Occipital lobe (tissue), 3 donors: ENCODE measurements at places on chromosomes 6 and 20.

GRCh38 chr6:57013521-57013926, 33.0 kb upstream of the KIAA1586 start:
- no peak for DNase-seq

- DNase-seq: peak; percentile 39
Measured at GRCh38 chr20:47355489-47356219, 845 bp downstream of the ZMYND8 start.

DNA sequence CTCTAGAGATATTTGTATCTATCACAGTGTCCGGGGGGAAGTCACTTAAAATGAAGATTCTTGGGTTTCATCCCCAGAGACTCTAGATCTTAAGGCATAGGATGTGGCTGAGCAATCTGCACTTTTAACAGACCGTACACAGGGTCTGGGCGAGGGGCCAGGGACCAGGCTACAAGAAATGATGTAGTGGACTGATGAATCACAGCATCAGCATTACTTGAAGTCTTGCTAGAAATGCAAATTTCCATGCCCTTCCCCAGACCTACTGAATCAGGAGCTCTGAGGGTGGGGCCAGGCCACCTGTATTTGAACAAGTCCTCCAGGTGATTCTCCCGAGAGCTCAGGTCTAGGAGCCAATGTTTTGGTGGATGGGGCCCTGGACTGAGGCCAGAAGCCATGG, 168.4 kb downstream of the DOK5 start:
- DNase-seq: no peak

DNA sequence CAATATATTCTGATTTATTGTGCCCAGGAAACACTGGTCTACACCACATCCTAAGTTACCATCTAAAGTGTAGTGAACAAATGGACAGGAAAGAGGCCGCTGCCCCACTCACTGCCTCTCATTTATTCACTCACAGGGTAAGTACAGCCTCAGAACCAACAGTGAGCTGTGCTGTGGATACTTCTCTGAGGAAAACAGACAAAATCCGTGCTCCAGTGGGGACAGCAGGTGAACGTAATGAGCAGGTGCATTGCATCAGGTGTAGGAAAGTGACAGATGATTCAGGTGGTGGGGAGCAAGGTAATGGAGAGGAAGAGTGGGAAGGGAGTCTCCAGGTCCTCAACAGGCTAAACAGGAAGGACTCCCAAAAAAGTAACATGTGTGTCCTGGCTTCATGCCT, 8.4 kb upstream of the ULBP2 start:
- DNase-seq: no peak

DNA sequence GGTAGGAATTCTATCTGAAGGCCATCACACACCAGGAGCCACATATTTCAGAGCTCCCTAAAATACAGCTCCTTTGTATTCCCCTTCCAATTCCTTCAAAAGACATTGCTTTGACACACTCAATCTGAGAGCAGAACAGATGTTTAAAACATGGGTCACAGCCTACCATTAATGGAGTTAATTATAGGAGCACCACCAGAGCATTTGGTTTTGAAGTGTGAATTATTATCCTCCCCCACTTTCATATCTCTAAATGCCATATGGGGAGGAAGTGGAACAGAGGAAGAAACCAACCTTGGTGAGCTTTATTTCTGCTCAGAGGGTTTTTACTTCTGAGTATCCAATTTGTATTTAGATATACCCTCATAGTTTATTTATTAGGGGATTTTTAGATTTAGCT, 50.7 kb upstream of the TNFRSF21 start:
- DNase-seq: no peak

DNA sequence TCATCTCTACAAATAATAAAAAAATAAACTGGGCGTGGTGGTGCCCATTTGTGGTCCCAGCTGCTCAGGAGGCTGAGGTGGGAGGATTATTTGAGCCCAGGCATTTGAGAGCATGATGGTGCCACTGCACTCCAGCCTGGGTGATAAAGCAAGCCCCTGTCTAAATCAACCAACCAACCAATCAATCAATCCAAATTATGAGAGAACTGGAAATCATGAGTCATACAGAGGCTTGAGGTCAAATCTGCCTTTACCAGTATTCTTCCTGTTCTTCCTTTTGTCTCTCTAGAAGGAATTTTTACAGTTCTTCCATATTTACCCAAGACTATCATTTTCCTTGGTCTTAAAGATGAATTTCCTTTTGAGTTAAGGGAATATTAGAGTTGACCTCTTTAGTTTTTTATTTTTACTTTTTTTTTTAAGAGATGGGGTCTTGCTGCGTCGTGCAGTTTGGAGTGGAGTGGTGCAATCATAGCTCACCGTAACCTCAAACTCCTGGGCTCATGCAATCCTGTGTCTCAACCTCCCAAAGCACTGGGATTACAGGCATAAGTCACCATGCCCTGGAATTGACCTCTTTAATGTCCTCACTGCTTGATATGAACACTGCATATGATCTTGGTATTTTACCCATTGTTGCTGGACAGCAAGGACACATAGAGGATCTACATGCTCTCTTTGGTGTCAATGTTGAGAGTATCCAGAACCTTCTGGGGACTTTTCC, 44.1 kb upstream of the TXNDC5 start:
- DNase-seq: no peak

GRCh38 chr6:25279748-25280343, 672 bp downstream of the CARMIL1 start:
- no peak for DNase-seq

GRCh38 chr6:84249724-84250123, 22.3 kb upstream of the CEP162 start:
- no peak for DNase-seq

GRCh38 chr20:40688129-40689099, 622 bp downstream of the MAFB start:
- no peak for DNase-seq

- DNase-seq: no peak
Measured at GRCh38 chr6:126880964-126881363, 237.5 kb upstream of the RSPO3 start.

DNA sequence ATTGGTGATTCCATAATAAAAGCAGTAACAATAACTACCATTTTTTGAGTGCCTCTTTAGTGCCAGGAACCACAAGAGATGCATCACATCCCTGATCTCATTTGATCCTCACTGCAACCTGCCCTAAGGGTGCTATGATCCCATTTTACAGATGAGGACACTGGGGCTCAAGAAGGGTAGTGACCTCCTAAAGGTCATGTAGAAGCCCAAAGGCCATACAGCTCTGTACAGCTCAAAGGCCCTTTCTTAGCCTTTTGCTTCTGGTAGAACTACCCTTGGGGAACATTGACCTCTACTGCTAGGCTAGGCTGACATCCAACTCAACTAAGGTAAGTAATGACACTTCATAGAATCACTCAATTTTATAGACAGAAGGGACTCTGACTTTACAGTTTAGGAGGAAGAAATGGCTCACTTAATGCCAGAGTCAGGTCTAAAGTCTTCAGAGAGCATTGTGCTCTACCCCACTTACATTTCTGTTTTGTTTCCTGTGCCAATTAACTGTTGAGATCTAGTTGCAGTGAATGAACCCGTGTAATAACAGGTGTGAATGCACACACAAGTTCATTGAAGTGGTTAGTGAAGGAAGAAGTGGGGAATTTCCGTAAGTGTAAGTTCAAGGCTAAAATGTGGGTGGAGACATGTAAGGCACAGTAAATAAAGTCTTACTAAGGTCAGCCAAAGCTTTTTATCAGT, 10.7 kb downstream of the SLC9A8 start:
- no peak for DNase-seq

DNA sequence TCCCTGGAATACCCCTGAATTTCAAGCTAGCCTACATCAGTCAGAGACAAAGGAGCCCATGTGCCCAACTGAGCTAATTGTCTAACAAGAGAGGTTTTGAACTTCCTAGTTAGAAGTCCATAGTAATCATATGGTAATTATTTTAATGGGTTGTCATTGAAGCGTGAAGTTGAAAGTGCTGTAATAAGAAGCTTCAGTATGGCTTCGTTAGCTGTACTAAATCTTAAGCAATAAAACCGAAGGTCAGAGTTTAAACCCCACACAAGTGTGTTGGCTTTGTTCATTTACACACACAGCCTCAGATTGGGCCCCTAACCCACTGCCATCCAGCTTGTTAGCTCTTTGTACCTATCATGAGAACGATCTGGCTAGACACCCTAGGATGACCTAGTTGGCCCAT, 195.6 kb upstream of the RIN2 start:
- DNase-seq: no peak

DNA sequence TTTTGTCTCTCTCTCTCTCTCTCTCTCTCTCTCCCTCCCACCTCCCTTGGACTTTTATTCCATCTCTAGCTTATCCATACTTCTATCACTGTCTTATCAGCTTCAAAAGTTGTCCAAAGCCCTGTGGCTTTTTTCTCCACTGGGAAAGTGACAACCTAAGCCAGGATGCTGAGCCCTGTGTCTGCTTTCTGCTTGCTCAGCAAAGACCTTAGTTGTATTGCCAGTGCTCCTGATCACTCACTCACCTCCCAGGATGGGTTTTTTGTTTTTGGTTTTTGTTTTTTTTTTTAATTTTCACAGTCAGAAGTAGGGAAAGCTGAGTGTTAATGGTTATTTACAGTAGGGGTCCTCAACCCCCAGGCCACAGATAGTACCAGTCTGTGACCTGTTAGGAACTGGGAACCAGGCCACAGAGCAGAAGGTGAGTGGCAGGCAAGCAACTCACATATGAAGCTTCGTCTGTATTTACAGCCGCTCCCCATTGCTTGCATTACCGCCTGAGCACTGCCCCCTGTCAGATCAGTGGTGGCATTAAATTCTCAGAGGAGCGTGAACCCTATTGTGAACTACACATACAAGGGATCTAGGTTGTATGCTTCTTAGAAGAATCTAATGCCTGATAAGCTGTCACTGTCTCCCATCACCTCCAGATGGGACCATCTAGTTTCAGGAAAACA, 125.0 kb upstream of the ID4 start:
- DNase-seq: no peak

DNA sequence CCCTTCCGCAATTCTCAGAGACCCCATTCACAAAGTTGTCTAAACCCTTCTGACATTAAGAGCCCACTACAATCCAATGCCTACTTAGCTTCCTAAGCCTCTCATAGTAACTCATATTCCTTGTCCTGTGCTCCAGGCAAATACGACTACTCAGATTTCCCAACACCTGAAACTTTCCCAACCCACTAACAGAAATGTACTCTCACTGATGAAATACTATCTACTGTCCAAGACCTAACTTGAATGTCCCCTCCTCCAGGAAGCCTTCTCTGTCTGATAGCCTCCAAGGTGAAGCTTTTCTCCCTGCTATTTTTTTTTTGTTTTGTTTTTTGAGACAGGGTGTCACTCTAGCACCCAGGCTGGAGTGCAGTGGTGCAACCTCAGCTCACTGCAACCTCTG, 30.4 kb downstream of the GPLD1 start:
- no peak for DNase-seq

DNA sequence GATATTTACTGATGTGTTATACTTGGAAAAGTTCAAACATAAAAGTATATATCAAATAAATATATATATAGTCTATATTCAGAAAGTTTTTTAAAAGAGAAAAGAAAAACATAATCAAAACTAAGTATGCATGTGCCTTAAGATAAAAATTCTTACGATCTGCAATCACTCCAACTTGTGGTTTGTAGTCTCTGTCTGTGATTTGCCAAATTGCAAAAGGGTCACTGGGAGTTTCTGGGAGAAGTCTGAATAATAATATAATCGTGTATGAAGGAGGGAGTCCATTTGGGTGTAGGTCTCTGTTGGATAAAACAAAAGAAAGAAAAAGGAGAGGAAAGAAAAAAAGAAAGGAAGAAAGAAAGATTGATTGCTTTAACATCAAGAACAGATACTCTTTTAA, 92.4 kb downstream of the COL12A1 start:
- no peak for DNase-seq

DNA sequence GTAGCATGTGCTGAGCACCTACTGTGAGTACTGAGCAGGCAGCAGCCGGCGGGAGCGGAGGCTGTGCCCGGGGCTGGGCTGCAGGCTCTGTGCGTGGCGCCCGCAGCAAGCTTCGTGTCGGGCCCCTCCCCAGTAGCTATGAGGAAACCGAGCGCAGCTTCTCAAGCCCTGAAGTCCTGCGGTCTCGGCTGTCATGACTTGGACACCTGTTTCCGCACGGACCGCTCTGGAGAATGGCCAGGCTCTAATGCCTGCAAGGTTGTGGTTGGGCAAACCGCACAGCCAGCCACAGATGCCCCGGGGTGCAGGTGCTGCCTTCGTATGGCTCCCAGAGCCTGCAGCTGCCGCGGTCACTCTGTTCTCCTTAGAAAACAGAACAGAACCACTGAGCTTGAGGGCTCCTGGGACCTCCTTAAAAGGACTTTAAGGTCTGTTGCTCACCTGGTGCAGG, 33.7 kb downstream of the PYGB start:
- DNase-seq: no peak

GRCh38 chr6:92779746-92780145, 639.6 kb downstream of the EPHA7 start:
- DNase-seq: no peak

GRCh38 chr20:57657535-57658446, 37.6 kb upstream of the ZBP1 start:
- DNase-seq: no peak

DNA sequence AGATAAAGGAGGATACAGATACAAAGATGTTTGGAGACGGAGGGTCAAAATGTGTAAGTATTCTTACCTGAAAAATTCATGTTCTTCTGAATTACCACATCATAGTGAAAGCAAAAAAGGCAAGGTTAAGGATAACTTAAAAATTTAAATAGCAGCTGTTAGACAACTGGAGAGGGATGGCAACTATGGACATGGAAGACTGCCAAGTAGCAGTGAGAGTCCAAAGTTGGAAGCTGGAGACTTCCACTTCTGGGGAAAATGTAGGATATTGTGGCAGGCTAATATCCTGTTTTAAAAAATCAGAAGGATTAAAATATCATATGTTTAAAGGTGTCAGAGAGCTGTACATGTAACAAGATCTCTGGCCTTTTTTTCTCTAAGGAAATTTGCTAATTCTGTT, 29.8 kb downstream of the SYCP2 start:
- no peak for DNase-seq

DNA sequence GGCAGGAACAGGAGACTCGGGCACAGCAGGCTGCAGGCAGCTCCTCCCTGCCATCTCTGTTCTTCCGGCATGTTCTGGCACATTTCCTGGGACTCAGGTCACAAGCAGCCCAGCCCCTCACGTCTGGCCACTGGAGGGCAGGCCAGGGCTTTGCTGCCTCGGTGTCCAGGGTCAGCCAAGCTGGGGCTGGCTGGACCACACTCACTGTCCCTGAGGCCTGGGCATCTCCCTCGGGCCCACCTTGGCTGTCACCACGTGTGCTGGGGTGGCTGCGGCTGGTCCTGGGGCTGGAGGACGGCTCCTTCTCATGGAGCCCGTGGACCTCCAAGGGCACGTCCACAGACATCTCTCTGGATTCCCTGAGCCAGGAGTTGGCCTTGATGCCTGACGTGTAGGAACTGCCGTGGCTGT, 18.5 kb downstream of the FRMD1 start:
- DNase-seq: peak; percentile 29

DNA sequence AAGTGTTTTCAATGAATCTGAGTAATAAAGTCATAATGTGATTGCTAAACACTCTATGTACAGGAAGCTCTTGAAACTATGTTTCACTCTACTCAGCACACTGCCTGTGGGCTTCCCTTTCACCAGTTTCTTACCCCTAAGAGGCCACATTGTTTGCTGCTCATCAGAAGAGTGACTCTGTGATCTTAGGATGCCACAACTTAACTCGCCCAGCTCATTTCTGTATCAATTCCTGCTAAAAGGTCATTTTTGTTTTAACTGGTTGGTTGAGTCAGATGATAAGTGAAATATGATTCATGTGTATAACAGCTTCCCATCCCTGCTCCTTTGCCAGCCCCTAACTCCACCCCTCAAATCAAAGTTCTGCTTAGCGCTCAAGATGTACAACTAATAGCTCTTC, 9.8 kb upstream of the NDUFAF4 start:
- no peak for DNase-seq

- no peak for DNase-seq
Measured at GRCh38 chr6:35833536-35833935, 28.4 kb downstream of the LHFPL5 start.
